Left lobe of liver (tissue), 2 donors: ENCODE measurements at places on chromosomes 11 and 22.

DNA sequence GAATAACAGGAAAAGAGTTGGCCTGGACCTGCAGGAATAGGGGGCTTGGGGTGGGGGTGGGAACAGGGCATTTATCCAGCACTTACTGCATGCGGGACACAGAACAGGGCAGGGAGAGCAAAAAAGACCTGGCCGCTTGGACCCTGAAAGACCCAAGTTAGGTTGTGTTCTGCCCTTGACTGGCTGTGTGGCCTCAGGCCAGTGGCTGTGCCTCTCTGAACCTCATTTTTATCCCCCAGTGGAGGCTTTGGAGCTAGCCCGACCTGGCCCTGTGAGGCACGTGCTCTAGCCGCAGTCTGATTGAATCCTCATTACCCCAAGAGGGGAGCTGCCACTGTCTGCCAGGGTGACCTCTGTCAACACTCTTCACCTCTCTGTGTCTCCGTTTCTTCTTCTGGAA is 68.7 kb downstream of the MN1 start:
- no peak for DNase-seq

- no peak for DNase-seq
Observed at GRCh38 chr22:26734339-26735018, 77.1 kb downstream of the MIAT start.

DNA sequence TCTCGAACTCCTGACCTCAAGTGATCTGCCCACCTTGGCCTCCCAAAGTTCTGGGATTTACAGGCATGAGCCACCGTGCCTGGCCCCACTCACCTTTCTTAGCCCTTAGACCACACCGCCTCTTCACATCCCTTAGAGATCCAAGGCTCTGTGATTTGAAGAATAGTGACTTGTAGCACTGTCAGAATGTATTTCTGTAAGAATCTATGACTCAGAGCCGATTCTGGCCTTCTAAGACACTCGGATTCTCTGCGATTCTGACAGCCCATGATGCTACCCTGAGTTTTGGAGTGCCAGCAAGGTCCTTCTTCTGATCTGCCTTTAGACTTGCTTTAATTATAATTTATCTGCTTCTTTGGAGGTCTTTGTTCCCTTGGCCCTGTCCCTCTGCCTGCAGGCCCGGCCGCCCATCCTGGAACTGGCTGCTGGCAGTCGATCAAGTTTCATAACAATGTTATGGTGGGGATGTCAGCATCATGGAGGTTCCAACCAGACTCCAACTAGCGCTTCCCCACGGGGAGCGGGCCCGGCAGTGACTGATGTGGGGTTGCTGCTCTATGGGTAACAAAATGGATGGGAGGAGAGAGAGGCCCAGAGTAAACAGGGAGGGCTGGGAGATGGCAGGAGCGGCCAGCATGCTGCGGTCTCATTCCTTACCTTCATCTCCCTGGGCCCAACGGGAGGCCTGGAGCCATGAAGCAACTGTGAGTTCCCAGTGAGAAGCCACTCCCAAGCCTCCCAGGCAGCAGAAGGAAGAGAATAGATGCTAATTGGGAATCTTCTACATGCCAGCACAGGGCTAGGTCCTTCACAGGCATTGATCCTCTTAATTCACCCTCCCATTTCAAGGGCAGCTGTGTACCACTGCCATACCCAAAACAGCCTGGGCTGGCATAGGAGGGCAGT is 55.7 kb upstream of the RASD2 start:
- DNase-seq: no peak

DNA sequence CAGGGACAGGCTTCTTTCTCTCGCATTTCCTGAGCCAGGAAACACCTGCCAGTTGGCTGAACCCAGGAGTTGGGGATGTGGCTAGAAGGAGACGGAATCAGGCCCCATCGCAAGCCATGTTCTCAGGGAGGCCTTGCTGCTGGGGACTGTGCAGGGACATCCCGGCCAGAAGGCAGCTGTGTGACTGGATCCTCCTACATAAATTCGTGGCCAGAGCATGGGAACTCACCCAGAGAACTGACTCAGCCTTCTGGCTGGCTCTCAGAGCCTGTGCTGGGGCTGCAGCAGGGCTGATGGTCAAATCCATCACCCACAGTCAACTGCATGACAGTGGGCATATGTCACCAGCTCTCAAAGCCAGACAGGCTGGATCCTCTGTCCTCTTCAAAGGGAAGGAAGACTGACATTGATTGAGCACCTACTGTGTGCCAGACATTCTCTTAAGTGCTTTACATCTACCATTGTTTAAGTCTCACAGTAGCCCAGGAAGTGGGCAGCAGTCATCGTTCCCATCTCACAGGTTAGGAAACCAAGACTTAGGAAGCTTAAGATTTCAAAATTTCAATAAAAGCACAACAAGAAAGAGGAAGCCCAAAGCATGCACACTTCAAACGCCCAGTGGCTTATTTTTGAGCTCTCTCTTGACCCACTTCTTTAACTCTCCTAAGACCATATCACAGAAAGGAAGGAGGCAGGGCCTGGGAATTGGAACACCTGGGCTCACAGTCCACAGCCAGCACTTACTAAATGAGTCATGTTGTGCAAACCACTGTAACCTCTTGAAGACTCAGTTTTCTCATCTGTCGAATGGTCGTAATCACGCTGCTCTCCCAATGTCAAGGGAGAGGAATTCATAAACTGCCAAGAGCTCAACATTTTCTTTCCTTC is 30.9 kb upstream of the CACNG2 start:
- DNase-seq: peak; percentile 28

DNA sequence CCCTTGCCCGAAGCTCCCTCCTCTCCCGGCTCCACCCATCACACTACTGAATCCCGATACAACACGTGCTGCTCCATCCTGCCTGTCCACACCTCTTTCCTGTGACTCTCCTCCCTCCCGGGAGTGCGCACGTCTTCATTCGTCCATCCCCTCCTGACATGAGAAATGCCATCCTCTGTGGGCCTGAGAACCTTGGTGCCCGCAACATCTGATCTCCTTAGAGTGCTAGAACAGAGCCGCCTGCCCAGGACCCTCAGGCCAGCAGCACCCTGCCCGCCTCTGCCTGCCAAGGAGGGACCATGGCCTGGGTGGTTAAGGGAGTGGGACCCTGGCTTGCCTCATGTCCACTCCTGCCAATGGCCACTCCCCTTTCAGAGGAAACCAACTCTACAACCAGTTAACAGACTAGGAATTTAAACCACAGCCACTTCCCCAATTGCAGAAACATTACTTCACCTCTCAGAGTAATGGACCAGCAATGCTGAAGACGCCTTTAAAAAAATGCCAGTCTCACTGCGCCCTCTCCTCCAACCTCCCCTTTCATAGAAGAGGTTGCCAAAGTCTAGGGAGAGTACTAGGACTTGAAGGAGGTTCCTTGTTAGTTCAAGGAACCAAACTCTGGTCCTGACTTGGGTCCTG is 466.3 kb downstream of the OPCML start:
- DNase-seq: no peak

- DNase-seq: no peak
Observed at GRCh38 chr11:86440305-86440716, 65.6 kb downstream of the CCDC81 start.

GRCh38 chr11:103076361-103076760 is 15.6 kb downstream of the DCUN1D5 start:
- no peak for DNase-seq

GRCh38 chr11:64652586-64653387 is 61.8 kb downstream of the SLC22A12 start:
- DNase-seq: peak; percentile 71

GRCh38 chr11:45165386-45165785 is 18.9 kb downstream of the PRDM11 start:
- no peak for DNase-seq

GRCh38 chr11:72703267-72704008 is 29.2 kb upstream of the PDE2A start:
- DNase-seq: no peak

DNA sequence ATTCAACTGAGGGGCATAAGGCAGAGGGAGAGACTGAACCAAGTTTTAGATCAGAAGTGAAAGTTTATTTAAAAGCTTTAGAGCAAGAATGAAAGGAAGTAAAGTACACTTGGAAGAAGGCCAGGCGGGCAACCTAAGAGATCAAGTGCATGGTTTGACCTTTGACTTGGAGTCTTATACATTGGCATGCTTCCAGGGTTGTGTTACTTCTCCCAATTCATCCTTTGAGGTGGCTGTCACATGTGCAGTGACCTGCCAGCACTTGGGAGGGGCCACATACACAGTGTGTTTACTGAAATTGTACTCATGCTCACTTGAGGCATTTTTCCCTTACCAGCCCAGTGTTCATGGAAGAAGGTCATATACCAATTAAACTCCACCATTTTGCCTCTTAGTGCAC is 30.4 kb downstream of the CYP2R1 start:
- DNase-seq: peak; percentile 53

DNA sequence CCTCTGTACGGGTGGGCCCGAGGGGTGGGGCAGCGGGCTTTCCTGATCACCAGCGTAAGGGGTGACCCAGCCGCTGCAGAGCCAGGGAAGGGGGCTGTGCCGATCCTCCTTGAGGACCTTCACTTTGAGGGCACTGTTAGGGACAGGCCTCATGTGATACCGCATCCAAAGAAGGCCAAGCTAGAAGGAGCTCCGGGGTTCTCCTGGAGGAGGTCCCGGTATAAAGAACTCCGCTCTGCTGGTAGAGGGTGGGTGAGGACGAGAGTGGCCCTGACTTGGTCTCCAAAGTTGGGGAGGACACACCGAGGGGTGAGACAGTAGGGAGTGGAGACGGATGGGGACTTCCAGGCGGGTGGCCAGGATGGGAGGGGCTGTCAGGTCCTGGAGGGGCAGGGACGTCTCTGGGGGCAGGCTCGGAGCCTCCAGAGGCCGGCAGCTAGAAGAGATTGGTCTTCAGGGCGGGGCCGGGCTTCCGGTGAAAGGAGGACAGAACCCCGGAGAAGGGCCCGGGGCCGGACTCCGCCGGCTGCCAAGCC is 4.6 kb downstream of the PHOX2A start:
- no peak for DNase-seq

GRCh38 chr11:130122141-130122575 is 37.4 kb upstream of the ST14 start:
- no peak for DNase-seq

DNA sequence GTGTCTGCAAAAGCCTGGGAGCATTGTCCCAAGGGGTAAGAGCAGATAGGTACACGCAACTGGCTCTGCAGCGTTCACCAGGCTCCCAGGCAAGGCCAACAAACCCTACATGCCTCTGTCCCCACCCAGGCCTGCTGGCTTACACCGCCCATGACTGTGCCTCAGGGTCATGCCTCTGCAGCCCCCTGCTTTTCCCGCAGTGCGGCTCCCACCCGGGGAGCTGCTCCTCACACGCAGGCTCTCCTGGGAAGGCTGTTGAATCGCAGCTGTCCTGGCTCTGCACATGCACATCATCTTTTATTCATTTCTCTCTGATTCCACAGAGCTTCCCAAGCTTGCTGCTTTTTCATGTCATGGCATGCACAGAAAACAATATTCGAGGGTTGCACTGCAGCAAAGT is 29.2 kb upstream of the B3GAT1 start:
- DNase-seq: no peak

DNA sequence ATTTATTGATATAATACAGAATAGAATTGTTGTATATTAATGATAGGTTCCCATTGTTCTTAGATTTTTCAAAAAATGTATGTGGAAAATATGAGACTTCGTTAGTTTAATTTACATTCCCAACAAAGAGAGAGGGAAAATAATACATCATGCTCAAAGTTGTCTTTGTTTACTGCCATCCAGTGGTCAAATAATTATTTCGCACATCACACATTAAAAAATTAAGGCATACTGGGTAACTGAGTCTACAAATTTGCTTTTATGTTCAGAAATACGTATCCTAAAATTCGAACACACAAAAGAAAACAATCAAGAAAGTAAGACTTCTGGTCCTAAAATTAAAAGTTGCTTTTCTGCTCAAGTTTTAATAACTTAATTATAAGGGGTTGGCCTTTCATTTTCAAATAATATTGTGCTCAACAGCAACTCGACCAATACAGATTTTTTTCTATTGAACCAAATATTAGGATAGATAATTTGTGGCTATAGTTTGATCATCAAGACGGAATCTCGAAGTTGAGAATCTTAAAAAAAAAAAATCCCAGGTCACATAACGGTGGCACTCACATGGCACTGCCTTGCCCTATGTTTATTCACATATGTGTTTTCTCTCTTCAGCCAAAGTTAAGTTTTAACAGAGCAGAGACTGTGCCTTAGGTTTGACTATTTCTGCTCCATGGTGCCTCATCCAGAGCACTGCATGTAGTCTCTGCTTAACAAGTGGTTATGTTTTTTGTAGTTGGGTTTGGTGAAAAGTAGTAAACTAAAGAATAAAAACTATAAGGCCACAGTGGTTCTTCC is 12.3 kb downstream of the PDGFD start:
- no peak for DNase-seq

GRCh38 chr11:11486002-11486401 is 133.0 kb upstream of the CSNK2A3 start:
- no peak for DNase-seq

GRCh38 chr22:18088825-18089568 is 11.2 kb downstream of the PEX26 start:
- DNase-seq: no peak

GRCh38 chr11:125132596-125132995 is 21.2 kb upstream of the TMEM218 start:
- no peak for DNase-seq

GRCh38 chr11:31786996-31787685 is 24.0 kb downstream of the PAX6 start:
- DNase-seq: no peak

GRCh38 chr11:92411431-92411830 is 186.8 kb downstream of the FAT3 start:
- no peak for DNase-seq

DNA sequence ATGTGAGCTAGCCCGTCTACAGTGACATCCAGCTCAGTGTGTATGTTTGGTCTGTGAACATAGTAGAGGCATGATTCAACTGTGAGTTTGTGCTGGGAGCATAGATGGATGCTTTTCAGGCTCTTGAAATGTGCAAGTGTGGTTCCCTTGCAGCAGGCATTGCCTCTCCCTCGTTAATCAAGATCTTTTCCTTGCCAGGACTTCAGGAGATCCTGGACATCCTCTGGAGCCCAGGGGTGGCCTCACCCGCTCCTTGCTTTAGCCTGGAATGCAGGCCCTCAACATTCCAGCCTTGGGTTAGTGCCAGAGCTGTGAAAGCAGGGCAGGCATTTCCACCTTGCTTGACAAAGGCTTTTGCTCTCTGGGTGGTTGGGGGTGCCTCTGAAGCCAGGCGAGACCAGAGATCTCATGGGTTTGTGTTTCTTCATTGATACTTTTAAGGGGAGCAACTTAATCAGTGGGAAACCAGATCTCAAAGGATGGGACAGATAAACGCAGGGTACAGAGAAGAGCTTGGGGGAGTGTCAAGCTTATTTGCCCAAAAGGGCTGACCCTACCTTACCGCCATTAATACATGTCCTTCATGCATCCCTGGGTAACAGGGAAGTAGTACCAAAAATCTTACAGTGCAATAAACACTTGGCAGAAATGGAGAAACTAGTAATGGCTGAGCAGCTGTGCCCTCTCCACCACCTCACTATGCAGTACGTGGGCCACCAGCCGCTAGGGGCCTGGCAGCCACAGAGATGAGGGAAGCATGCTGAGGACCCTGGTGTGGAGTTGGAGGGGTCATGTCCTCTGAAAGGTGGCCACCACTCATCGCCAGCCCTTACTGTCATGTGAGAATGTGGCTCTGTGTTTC is 72.1 kb downstream of the PTPRJ start:
- no peak for DNase-seq
